ENCODE measurements at places on chromosomes 2 and 18.

- DNase-seq, result no peak
Measured at GRCh38 chr18:32386471-32386870, 84.2 kb downstream of the GAREM1 start.

- no peak for DNase-seq
Measured at GRCh38 chr18:21100146-21100545, 11.5 kb downstream of the ROCK1 start.

GRCh38 chr18:55038162-55038561 lies 78.9 kb upstream of the CCDC68 start:
- no peak for DNase-seq

GRCh38 chr2:185219981-185220380 lies 518.6 kb upstream of the FSIP2 start:
- peak; percentile 80 for DNase-seq

DNA sequence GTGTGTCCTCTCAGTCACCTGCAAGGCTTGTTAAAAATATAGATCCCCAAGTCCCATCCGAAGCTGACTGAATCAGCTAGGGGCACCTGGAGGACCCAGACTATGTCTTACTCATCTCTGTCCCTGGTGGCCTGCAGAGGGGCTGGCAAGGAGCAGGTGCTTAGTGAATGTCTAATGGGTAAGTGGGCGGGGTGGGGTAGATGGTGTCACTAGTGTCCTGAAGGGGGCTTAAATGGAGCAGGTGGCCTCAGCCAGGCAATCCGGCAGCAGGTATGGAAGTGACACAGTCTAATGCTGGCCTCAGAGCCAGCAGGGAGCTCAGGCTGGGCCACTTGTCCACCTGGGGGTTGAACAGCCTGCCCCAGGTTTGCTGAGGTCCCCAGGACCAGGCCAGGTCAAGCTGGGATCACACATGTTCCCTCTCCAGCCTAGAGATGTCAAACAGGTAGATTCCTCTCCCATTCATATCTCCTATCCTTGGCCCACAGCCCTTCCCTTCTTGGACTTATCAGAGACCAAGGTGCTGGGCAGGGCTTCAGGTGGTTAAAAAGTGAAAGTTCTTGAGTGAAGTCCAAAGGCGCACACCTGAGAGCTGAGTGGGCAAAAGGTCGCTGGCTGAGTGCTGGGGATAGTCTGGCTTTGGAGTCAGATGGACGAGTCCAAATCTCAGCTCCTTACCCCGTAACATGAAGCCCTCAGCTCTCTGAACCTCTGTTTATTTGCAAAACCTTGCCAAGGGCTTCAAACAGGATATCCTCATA lies 1.7 kb downstream of the STEAP3 start:
- no peak for DNase-seq
